Right cardiac atrium (tissue), 5 donors: ENCODE measurements at places on chromosomes 4 and X.
A peak's percentile ranks its signal among the peaks of the same experiment; 100 is the strongest.

DNA sequence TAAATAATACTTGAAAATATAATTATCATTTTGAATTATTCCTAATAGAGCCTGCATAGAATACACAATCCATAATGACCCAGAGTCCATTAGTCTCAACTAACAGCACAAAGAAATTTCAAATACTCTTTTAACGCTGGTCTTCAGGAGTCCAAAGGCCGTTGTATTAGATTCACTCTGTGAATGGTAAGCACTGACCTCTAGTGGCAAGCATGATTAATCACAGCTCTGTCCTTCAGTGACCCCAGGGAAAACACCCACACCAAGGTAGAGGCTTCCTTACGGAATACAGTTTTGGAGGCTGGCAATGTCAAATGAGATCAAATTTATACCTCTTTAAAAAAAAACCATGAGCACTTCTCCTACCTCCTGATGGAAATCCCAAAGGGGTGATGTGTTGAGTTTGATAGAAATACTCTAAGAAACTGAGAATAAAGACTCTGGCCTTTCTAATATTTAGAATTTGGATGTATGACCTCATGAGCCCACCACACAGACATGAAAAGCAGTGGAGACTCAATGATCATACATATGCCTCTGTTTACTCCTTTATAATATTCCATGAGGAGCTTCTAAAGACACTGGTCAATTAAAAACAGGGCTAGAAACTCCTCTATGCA, 147.2 kb upstream of the DKK2 start:
- no peak for DNase-seq

DNA sequence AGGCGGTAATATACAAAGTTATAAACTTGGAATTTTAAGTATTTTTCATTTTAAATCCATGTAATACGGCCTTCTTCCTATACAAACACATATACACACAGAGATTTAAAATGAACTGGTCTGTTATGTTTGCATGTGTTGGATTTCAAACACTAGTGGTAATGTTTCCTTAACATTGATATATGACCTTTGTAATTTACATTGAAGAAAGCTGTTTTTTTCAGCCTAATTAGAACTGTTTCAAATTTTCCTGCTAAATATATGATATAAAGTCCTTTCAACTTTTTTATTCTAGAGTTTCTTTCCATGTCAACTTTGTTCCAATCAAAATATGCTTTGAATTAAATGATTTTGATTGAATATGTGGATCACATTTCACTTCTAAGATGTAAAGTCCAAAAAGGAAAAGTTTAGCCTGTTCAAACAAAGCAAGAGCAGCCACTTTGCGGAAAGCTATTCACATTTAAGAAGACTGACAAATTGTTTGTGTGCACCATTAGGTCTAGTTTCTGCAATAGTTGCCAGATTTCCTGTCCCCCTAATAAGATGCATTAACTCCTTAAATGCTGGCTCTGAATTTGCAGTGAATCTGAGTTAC, 226.0 kb upstream of the MAB21L2 start:
- no peak for DNase-seq

DNA sequence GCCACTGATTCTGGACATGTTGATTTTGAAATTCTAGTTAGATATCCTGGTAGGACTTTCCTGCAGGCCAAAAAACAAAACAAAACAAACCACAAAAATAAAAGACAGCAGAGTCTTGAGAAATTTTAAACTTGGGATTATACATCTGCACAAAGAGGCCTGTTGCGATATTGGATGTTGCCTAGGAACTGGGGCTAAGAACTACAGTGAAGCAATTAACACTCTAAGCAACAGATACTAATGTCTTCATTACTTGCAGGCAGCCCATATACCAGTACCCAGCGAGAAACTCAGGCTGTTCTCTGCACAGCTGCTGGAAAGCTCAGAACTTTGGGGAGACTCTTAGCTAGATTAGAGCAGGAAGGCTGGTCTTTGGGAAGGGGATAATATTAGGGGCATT, 69.1 kb upstream of the SCOC start:
- no peak for DNase-seq

DNA sequence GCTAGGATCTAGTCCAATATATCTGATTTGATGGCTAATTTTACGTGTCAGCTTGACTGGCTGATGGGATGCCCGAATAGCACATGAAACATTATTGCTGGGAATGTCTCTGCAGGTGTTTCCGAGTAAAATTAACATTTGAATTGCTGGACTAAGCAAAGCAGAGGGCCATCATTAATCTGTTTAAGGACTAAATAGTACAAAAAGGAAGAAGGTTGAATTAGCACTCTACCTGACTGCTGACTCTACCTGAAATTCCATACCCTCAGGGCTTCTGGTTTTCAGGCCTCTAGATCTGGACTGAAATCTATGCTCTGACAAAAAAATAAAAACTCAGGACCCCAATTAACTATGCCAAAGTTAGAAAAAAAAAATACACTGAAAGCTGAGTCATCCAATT, 1021.9 kb downstream of the FAM133A start:
- no peak for DNase-seq

DNA sequence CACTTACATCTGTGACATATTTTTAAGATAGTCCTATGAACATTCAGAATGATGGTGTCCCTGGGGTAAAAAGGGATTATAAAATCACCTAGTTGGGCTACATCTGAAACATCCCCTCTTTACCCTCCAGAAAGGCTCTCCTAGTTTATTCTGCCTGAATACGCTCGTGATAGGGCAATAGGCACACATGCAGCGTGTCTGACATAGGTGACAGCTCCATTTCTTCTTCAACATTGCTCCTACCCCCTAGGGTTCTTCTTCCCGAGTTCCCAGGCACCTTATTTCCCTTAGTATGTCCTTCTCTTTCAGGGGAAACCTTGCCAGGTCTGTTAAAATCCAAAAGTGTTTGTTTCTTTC, 27.1 kb upstream of the CFAP299 start:
- DNase-seq = no peak

DNA sequence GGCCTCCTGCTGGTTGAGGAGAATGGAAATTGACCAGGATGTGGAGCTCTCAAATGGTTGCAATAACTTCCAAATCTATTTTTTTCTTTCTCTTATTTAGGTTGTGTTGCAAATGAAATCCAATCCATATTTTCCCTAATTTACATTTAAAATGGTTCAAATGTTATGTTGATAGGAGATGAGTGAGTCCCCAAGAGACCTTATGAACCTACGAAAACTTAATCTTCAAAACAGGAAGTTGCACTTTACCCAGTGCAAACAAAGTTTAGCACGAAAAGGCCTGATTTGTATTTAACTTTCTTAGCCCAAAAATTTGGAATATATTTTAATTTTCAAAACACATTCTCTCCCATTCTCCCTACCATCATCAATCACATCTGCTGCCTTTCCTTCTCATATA, 59.3 kb upstream of the NDP start:
- no peak for DNase-seq

DNA sequence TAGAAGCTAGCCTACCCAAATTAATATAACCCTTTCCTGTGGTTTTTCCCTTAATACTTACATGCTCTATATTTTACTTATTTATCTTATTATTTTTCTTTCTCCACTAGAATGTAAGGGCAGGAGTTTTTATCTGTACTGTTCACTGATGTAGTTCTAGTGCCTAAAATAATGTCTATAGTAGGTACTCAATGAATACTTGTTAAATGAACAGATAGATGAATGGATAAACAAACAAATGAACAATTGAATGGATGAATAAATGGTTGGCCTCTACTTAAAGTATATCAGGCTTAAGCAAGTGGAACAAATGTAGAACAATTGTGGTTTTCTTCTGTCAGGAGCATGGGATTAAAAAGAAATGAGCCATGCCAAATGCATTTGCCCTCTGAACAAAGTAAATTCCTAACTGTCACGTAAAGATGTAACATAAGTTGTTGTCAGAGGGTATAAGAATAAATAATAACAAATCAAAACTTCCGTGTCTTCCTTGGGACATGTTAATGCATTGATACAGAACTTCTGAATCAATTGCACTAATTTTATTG, 54.1 kb downstream of the SYTL5 start:
- DNase-seq = no peak

- peak; percentile 85 for DNase-seq
Measured at GRCh38 chrX:39730662-39731329, 367.0 kb downstream of the BCOR start.
